ENCODE measurements at places on chromosomes 7 and 10.

GRCh38 chr7:101597941-101598340, 31.2 kb downstream of the MYL10 start:
- no peak for DNase-seq

DNA sequence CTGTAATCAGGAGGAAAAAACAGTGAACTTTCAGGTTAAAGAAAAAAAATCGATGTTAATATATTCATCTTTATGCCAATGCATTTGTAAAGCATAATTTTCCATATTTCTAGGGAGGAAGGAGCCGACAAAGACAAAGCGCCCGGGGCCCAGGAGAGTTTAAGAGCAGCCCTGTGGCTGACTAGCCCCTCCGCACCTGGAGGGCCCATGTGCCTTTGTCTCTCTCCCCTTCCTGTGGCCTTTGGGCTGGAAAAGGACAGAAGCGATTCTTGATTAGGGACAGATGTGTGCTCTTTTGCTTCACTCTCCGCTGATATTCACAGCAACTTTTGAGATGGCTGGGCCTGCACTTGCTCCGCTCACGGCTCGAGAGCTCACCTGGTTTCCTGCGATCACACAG, 23.1 kb downstream of the DDC start:
- no peak for DNase-seq

DNA sequence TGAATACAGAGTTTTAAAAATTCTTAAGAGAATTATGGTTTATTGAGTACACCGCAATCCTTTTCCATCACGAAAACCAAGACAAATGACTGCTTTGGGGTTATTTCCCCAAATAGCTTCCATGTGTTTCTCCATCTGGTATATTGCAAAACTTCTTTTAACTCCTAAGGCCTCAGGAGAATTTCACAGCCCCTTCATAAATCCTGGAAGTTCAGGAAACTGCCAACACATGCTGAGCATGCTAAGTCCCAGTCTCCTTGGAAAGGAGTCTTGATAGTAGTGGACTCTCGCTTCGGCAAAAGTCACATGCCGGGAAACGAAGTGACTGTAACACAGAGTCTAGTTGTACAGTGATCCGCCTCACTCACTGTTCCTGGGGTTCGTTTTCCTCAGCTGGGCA, 88.1 kb upstream of the RSU1 start:
- DNase-seq: peak; percentile 63

GRCh38 chr7:121139427-121139826, 150.9 kb downstream of the CPED1 start:
- no peak for DNase-seq

DNA sequence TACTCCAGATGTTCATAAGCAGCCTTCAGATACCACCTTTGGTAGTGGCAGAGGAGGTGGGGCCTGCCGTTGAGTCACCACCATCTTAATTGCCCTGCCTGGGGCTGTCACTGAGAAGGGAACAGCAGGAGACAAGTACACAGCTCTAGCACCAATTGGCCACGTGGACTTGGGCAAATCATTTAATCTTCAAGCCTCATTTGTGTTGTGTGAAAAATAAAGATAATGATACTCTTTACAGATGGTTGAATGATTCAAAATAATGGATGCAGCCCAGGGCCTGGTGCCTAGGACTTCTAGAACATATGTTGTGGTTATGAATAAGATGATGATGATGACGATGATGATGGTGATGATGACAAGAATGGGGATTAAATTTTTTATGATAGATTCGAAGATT, 111.9 kb upstream of the ADAM12 start:
- DNase-seq: no peak

DNA sequence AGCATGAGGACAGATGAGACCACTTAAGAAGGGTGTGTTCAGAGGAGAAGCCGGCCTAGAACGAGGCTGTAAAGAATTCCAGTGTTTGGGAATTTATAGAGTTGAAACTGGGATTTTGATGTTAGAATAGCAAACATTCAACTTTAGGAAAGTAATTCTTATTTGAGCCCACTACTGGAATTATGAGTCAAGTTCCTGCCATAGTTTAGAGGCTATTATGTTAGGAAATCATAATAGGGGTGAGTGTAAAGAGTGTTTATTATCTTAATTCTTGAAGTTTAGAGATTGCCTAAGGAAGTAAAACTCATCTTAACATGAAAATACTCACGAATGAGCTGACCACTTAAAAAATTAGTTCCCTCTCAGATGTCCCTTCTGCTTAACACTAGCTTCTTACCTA, 2.1 kb downstream of the CBLL1 start:
- DNase-seq: no peak

- no peak for DNase-seq
Observed at GRCh38 chr10:109912335-109913281, 10.7 kb downstream of the XPNPEP1 start.

DNA sequence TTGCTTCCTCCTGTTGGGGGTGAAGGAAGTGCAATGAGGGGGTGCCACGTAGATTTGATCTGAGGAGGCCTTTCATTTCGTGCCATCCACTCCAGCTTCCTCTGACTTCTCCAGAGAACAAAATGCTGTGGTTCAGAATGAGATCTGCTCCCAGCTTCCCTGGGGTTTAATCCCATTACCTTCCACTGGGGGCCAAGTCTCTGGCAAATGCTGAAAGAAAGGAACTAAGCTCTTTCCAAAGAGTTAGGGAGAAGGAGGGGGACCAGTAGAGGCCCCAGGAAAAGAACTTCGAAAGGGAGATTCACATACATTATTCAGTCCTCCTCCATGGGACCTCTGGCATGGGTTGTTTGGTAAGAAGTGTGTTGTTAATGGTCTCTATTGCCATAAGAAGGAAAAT, 727.0 kb downstream of the TYW1 start:
- DNase-seq: no peak

GRCh38 chr10:90319188-90319914, 538.5 kb downstream of the HTR7 start:
- DNase-seq: no peak

GRCh38 chr7:51324206-51324898, 7.7 kb upstream of the COBL start:
- no peak for DNase-seq

GRCh38 chr10:24435374-24435773, 226.4 kb downstream of the KIAA1217 start:
- peak; percentile 75 for DNase-seq

DNA sequence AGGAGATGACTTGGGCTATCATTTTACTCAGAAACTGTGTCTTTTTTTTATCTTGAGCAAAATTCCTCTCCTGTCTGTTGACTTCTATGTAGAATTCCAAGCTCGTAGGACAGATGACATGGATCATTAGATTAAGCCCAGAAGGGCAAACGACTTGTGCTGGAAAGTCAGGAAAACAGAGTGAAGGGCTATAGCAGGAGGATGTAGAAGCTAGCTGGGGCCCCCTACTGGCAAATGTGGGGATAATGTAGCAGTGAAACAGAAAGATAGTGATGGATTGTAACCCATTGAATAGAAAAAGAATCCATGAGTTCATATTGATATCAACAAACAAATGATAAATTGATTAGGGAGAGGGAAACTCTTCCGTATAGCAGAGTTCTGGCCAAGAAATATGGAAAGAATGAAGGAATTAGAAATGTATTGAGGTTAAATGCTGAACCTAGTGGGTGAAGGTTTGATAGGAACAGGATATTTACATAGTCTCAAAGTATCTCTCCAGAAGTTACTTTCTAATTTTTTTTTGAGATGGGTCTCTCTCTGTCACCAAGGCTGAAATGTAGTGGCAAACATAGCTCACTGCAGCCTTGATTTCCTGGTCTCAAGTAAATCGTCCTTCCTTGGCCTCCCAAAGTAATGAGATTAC, 103.6 kb downstream of the LYZL1 start:
- no peak for DNase-seq

GRCh38 chr10:86481761-86482160, 39.8 kb downstream of the WAPL start:
- no peak for DNase-seq

DNA sequence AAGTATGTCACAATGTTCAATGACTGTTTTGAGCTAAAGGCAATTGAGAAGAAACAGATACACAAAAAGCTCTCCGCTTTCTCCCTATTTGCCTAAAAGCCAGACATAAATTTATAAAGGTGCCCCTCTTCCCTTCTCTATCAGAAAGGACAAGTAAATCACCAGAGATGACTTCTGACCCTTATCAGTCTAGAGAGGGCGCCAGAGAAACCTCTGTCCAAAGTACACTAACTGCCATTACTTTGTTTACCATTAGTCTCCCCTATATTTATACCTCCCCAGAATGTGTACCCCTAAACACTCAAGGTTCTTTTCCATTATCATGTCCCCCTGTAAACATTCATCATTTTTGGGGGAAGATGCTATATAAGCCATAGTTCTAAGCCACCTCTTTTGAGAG, 49.3 kb downstream of the TPK1 start:
- no peak for DNase-seq

- DNase-seq: no peak
Observed at GRCh38 chr10:86293396-86293791, 73.2 kb downstream of the GRID1 start.

DNA sequence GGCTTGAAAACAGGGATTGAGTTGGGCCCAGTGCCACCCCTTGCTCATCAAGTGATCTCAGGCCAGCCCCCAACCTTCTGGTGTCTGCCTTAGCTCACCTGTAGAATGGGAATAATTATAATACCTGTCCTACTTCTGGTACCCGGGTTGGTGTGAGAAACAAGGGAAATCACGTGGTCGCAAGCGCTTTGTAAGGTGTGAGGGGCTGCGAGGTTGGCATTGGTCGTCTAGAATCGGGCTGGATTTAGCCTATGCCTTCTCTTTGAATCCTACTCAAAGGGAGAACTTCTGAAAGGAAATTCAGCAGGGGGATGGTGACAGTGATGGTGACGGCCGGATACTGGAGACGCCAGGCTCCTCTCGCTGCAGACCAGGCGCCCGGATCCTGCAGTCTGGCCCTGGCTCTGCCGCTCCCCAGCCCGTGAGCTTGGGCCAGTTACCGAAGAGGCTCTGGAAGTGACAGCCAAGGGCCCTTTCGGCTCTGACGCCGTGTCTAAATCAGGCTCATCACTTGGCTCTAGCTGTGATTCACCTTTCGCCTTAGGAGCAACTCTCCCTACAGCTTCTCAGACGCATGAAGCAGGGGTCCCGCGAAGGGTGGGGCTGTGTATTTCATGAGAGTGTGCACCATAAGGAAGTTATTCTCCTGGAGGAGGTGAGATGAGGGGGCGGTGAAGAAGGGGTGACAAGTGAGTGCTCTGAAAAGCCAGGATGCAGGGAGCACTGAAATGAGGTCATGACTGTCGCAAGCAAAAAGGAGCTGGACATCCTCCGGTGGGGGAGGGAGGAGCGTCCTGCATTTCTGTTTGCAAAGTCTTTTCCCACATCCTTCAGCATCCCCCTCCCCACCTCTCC, 4.0 kb upstream of the CREB5 start:
- no peak for DNase-seq

GRCh38 chr10:87818505-87819288, 671 bp upstream of the ATAD1 start:
- no peak for DNase-seq

DNA sequence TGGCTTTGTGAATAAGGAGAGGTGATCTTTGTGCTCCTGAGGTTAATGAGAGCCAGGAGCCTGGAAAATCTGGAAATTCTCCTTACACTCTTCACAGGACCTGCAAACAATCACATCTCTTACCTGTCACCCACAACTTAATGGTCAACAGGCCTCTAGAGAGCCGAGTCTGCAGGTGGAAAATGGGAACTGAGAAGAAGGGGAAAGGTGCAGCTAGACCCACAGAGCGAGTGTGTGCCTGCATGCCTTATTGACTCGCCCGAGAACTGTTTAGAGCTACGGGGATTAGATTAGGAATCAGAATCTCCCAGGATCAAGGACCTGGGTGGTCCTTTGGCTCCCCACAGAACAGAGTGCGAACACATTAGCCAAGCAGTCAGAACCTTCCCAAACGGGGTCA, 329.6 kb downstream of the PTEN start:
- no peak for DNase-seq

DNA sequence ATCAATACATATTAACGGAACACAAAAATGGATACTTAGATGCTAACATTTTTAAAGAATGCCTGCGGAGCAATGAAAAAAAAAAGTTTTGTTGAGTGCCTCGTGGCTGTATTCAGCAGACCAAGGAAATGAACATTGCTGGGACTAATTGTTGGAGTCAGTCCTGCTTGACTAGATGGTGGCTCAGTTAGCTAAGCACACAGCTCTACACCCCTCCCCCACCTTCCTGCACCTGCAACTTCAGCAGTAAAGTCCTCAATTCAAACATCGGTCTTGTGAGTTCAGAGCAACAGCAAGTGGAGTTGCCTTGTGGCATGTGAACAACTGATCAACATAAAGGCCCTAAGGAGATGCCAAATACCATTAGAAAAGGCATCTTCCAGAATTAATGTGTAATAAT, 326.0 kb upstream of the NPSR1 start:
- DNase-seq: no peak

DNA sequence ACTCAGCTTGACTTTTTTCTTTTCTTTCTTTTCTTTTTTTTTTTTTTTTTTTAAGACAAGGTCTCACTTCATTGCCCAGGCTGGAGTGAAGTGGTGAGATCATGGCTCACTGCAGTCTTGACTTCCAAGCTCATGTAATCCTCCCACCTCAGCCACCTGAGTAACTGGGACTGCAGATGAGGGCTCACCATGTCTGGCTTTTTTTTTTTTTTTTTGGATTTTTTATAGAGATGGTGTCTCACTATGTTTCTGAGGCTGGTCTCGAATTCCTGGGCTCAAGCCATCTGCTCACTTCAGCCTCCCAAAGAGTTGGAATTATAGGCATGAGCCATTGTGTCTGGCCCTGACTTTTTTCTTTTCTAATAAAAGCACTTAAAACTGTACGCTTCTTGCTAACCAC, 358.2 kb upstream of the IGFBP3 start:
- DNase-seq: peak; percentile 36

DNA sequence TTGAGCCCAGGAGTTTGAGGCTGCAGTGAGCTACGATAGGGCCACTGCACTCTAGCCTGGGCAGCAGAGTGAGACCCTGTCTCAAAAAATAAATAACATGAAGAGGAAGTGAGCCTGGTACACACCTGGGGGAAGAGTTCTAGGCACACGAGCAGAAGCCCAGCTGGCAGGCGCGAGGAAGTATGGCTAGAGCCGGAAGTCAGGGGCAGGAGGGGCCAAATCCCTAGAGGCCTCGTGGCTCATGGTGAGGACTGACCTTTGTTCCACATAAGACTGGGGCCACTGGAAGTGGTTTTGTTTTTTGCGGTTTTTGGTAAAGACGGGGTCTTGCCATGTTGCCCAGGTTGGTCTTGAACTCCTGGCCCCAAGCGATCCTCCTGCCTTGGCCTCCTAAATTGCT, 117.6 kb downstream of the HIP1 start:
- DNase-seq: no peak

GRCh38 chr10:126683466-126683865, 13.0 kb upstream of the C10orf90 start:
- DNase-seq: no peak

- DNase-seq: no peak
Observed at GRCh38 chr7:154953006-154953684, 49.8 kb downstream of the PAXIP1 start.

All from BJ (cell line).